Activated CD4-positive, alpha-beta T cell treated with anti-CD3 and anti-CD28 coated beads, Interleukin-2, amount 50 U/mL, for 1 hour (primary cell): ENCODE measurements at places on chromosomes 5 and 9.
A peak's percentile ranks its signal among the peaks of the same experiment; 100 is the strongest.

DNA sequence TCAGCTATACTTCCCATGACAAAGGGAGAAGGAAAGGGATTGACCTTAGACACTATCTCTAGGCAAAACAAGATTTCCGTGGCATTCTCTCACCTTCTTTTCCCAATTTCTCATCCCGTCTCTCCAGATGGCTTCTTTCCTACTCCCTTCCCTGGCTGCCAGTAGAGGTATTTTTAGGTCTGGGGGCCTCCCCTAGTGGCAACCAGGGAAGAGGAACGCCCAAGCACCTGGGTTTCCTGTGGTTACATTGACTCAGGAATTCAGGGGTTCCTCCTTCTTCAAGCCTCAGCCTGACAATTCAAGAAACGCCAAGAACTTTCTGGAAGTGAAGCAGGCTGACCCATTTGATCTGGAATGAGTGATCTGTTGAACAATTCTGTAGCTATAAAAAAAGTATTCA, 111.5 kb upstream of the OSMR start:
- DNase-seq = no peak

- no peak for DNase-seq
These were observed 63.9 kb upstream of the CCDC180 start for GRCh38 chr9:97243606-97244005.

- no peak for DNase-seq
These were observed 128.9 kb upstream of the ERCC6L2 start for GRCh38 chr9:95746408-95747180.

DNA sequence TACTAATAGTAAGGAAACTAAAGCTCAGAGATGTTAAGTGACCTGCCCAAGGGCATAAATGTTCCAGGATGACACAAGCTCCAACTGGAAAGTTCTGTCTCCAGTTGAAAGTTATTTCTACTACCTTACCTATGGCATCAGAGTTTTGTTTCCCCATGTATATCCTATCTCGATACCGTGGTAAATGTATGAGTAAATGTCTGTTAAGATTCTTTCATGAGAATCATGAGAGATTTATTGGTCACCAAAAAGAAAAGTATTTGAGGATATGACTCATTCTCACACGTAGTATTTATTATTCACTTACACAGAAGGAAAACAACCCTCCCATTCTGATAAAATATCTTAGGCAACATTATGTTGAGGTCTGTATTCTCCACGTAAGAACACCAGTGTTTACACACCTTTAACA, 11.1 kb upstream of the SHOC1 start:
- no peak for DNase-seq

DNA sequence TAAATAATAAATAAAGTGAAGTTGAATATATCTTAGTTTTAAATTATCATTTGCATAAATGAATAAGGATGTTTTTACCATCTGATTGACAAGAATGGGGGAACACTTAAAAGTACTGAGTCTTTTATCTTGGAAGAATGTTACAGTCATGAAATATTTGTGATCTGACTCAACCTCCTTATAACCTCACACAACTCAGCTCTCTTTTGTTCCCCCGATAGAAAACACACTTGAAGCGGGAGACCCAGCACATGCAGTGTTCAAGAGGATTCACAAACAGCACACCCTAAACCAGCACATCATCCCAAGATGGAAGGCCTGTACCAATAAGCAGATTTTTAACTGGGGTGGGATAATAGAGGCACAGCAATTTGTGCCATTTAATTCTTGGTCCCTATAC, 15.5 kb downstream of the BAAT start:
- DNase-seq = no peak

GRCh38 chr9:99515895-99516656, 294.0 kb downstream of the SEC61B start:
- DNase-seq = no peak

GRCh38 chr5:137072361-137073115, 426.6 kb downstream of the SPOCK1 start:
- DNase-seq = no peak

DNA sequence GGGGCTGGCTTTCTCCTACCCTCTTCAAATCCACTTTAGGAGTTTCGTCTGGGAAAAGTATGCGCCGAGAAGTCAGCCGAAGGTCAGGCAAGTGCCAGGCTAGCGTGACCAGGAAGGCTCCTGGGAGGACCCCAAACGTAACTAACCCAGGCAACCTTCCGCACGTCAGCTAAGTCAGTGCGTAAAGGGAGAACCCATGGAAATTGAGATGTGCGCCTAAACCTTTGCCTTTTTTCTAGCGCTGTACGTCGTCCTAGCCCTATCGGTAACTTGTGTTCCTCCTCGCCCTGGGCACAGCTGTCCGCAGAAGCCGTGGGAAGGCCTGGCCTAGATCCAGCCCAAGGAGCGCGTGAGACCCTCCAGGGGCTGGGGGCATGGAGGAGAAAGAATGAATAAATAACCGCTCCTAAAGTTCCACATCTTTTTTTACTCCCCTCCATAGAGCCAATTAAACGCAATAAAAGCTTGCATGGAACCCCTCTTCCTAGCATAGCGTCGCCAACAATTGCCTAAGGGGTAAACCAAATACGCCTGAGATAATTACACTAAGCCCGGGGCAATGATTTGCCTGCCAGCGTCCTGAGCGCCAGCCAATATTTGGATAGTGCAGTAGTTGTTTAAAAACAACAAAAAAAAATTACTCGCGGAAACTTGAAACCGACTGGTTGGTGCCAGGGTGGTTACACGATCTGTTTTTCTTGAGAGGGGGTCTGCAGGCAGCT, 4.0 kb upstream of the FOXB2 start:
- DNase-seq = no peak

DNA sequence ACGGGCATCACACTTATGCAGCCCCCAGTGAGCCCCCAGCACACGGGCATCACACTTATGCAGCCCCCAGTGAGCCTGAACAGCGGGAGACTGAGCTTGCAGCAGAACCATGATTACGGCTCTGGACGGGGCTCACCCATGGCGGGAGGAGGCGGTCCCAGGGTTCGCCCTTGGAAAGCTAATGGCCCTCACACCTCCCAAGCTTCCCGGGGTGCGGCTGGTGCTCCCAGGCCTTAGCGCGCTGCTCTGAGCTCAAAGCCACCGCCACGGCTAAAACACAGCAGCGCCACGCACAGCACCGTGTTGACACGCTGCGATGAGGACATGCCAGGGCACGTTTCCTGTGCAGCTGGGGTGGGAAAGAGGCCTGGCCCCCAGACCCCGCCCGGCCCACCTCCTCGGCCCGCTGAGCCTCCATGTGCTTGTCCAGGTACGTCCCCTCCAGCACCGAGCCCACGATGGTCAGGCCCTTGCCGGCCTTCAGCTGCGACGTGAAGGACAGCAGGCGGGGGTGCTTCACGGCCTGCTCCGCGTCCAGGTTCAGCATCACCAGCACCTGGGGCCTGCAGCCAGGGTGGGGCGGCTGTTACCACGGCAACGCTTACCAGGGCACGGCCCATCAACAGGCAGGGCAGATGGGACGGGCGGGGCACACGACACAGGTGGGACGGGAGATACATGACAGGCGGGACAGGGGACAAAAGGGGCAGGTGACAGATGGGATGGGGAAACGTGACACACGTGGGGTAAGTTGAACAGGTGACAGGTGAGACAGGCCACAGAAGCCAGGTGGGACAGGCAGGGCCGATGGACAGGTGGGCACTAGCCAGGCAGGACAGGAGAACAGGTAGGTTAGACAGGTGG, 38.4 kb downstream of the SLC12A7 start:
- DNase-seq = peak; percentile 9

DNA sequence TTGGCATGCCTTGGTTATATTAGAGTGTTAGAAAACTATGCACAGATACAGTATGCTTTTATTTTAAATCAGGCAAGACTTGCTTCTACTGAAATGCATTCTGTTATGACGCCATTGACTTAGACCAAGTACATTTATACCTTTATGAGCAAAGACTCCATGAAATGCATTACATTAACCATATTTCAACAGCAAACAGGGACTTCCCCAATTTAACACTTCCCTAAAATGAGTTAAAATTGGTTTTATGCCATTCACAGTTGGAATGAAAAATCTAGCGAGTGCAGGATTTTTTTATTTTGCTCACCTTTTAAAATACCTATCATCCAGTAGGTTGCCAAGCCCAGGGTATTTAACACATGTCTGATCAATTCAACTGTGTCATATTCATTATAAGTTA, 272.1 kb upstream of the IZUMO3 start:
- no peak for DNase-seq

- no peak for DNase-seq
These were observed 71.6 kb upstream of the PCA3 start for GRCh38 chr9:76692458-76693129.

DNA sequence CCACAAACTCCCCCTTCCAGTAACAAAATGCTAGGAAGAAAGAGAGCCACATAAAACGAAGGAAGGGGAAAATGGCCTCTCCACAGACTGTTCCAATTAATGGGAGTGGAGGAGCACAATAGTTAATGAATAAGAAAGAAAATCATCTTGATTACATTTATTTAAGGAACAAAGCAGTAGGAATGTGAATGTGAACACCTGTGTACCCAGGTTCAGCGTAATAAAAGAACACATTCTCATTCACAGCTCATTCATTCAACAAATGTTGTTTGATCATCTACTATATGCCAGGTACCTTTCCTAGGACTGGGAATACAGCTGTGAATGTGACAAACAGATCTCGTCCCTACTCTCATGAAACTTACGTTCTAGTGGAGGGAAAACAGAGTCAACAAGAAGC, 35.7 kb downstream of the SIL1 start:
- no peak for DNase-seq

- DNase-seq = no peak
These were observed 802.2 kb upstream of the WWC1 start for GRCh38 chr5:167489202-167489601.

DNA sequence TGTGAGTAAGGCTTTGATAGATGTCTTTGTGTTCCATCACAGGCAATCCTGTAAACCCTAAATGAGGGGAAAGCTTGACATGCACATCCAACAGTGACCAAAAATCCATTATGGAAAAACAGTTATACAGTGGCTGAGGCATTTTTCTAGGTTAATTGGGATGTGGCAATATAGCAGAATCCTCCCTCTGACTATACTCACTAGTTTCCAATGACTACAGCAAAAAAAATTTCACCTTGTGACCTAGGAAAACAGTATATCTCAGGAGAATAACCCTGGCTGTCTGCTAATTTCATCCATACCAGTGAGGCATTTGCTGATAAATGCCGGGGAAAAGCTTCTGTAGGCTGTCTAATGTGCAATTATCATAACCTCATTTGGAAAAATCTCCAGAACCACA, 49.9 kb upstream of the SNCAIP start:
- DNase-seq = no peak

- DNase-seq = no peak
These were observed 145.4 kb downstream of the GABBR2 start for GRCh38 chr9:98563212-98563907.

GRCh38 chr5:57832875-57833274, 350.3 kb upstream of the ACTBL2 start:
- no peak for DNase-seq

DNA sequence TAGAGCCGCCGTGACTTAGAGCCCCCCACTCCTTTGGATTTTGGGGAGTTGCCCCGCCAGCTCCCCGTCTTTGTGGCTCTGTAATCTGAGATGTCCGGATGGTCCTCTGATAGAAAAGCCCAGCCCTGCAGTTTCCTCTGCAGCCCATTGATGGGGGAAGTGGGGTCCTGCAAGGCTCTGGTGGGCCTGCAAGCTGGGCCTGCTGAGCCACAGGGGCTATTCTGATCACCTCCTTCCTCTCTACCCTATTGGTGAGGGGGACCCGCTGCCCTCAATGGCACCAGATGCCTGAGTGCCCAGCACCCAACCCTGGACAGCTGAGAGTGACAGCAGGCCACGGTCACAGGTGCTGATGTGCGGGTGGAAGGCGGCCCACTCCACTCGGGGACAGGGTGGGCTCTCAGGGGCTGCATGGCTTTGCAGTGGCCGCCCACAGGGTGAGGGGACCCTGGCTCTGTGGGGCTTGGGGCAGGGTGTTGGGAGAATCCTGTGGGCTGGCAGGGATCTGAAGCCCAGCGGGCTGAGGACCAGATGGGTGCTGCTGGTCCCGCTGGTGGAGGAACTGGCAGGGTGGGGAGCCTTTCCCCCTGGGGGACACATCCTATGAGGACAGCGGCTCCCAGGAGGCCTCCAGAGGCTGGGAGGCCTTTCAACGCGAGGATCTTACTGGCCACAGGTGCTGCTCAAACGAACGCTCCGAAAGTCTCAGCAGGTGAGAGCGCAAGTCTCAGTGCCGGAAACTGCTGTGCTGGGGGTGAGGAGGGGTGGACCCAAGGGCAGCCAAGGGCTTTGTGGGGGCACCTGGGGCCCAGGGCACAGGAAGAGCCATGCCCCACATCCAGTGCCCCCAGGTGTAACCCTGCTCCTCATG, 30.0 kb upstream of the LPCAT1 start:
- no peak for DNase-seq

- no peak for DNase-seq
These were observed 19.4 kb upstream of the C1QTNF3 start for GRCh38 chr5:34062419-34062818.

GRCh38 chr9:136059851-136060670, 35.0 kb downstream of the NACC2 start:
- DNase-seq = no peak

- no peak for DNase-seq
These were observed 43.5 kb downstream of the LIX1 start for GRCh38 chr5:97098922-97099321.

DNA sequence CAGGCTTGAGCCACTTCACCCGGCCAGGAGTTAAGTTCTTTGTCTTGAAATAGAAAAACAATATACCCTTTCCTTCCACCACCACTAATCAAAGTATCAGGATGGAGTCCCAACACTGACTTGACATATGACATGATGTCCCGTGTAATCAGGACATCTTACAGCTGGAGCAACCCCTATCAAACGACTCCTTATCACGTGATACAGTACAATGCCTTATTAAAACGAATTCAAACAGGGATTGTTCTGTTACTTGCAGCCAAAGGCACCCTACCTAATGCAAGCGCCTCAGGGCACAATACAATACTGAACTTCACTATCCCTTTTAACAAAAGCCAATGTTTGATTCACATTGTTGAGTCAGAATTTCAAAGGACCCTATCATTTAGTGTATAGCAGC, 261.3 kb downstream of the SLIT3 start:
- no peak for DNase-seq

GRCh38 chr5:143120460-143121134, 282.9 kb downstream of the NR3C1 start:
- no peak for DNase-seq

DNA sequence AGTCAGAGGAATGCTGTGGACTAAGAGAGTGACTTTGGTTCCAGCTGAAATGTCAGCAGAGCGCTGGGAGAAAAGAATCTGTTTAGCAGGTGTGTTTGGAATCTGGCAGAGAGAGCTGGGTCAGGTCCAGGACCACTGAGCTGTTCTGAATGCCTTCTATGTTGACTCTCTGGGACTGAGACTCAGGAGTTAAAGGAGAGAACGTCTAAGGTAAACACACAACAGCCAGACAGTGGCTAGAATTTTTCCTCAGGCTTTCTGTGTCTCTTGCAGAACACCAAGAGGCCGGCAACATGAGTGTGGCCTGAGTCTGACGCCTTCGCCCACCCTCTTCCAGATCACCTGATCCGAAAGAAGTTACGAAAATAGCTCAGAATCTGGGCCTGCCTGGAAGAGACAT, 107.2 kb upstream of the ZNF462 start:
- no peak for DNase-seq

- peak; percentile 25 for DNase-seq
These were observed 86.6 kb downstream of the EHMT1 start for GRCh38 chr9:137705443-137705863.

GRCh38 chr9:82081496-82081895, 92.9 kb downstream of the SPATA31D1 start:
- no peak for DNase-seq

- DNase-seq = no peak
These were observed 58.2 kb downstream of the PHF2 start for GRCh38 chr9:93634311-93635185.

- DNase-seq = no peak
These were observed 373.6 kb downstream of the NTRK2 start for GRCh38 chr9:85042981-85043647.
